ENCODE measurements at places on chromosomes 7 and 10.

DNA sequence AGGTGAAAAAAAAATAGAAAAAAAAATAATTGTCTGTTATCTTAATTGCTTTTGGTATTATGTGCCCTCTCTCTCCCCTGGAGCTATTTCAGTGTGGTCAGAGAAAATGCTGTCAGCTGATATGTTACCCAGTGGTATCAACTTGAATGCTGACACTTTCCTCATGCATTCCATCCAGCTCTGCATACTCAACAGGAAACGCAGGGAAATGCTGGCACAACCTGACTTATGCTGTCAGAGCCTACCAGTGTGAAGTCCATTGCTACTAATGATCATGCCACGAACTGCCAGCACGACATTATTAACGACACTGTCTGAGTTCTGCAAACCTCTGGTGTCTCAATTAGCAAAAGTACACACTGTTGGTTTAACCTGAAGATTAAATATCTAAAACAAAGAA lies 182.8 kb downstream of the ZWINT start:
- H3K27ac ChIP-seq: no peak overlapping the region
- DNase-seq: no peak
- H3K4me1 ChIP-seq: no peaks in the 10 kb centered on the region
- peaks cover 3% of the 10 kb centered on the region for H3K36me3 ChIP-seq

DNA sequence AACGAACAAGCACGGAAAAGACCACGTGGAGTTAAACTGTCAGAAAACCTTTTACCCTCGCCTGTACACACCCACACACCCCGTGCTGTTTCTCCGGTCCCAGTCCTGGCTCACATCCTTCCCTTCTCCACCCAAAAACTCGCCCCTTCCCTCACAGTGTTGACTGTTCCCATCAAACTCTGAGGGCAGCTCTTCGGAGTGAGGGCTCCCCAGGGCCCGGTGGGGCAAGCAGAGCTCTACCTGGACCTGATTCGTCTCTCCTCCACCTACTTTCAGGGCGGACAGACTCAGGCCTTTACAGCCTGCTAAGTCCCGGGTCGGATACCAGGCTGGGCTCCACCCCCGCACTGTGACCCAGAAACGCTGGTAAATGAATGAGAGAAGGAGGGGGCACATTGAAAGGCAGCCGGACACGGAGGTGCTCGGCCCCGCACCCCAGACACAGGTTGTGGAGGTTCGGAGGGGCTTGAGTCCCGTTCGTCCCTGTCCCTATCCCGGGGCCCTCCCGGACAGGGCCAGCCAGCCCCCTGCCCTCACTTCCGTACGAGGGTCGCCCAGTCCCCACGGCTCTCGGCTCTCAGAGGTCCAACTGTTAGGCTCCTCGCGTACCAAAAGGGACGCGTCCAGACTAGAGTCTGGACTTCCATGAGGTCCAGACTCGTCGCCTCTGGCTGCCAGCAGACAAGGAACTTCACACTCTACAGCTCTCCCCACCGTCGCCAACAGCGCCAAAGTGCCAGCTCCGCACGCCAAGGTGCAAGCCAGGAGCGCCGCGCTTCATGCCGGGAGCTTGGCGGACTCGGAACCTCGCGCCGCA lies 31.7 kb upstream of the ASL start:
- peak overlapping the region; percentile 83 for H3K4me3 ChIP-seq
- peaks cover 22% of the 10 kb centered on the region for H3K27me3 ChIP-seq
- no peak overlapping the region for H3K27ac ChIP-seq
- no peaks in the 10 kb centered on the region for H3K36me3 ChIP-seq

GRCh38 chr10:129233351-129234148 lies 233.5 kb upstream of the MGMT start:
- H3K4me3 ChIP-seq: no peak overlapping the region
- H3K27me3 ChIP-seq: no peaks in the 10 kb centered on the region
- no peaks in the 10 kb centered on the region for H3K36me3 ChIP-seq
- no peaks in the 10 kb centered on the region for H3K4me1 ChIP-seq
- no peak overlapping the region for H3K27ac ChIP-seq

GRCh38 chr7:105677410-105677730 lies 96.1 kb upstream of the EFCAB10 start:
- H3K4me1 ChIP-seq: peaks cover 65% of the 10 kb centered on the region
- DNase-seq: no peak
- no peaks in the 10 kb centered on the region for H3K36me3 ChIP-seq
- H3K4me3 ChIP-seq: peak overlapping the region; percentile 79

GRCh38 chr7:11607686-11608085 lies 224.3 kb downstream of the THSD7A start:
- no peaks in the 10 kb centered on the region for H3K4me1 ChIP-seq
- no peaks in the 10 kb centered on the region for H3K36me3 ChIP-seq
- no peak for DNase-seq
- H3K4me3 ChIP-seq: no peak overlapping the region
- H3K27ac ChIP-seq: no peak overlapping the region

GRCh38 chr7:75628055-75628454 lies 110.7 kb downstream of the HIP1 start:
- H3K27me3 ChIP-seq: no peaks in the 10 kb centered on the region
- no peak overlapping the region for H3K4me3 ChIP-seq
- no peak for DNase-seq
- no peak overlapping the region for H3K27ac ChIP-seq

DNA sequence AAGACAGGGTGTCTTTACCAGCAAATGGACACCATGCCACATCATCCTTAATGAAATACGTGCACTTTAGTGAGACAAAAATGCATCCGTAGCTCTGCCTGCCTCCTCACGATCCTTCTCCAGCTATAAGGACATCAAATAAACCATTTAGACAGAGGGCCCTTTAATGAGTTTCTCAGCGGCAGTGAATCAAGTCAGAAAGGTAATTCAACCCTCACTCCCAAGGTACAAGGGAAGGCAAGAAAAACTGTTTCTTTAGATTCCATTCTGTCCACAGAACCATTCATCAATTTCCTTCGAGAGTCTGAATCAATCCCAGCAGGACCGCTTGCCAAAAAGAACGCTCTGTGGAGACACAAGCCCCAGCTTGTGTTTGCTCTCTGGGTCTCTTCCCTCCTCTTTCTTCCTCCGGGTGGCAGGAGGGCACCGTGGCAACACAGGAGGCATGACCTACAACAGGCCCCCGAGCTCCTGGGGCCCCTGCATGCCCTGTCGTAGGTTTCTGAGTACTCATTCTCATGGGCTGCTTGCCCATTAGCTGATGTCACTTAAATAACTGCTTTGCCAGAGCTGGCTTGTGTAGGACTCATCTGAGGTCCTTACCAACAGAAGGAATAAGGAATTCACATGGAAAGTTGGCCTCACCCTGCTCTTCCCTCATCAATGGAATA lies 297.8 kb upstream of the PRKCQ start:
- H3K27ac ChIP-seq: no peak overlapping the region
- H3K36me3 ChIP-seq: no peaks in the 10 kb centered on the region
- no peak overlapping the region for H3K4me3 ChIP-seq
- peaks cover 31% of the 10 kb centered on the region for H3K27me3 ChIP-seq
- DNase-seq: no peak
- no peaks in the 10 kb centered on the region for H3K4me1 ChIP-seq

- no peaks in the 10 kb centered on the region for H3K27me3 ChIP-seq
- H3K27ac ChIP-seq: no peak overlapping the region
- H3K4me3 ChIP-seq: no peak overlapping the region
- H3K36me3 ChIP-seq: no peaks in the 10 kb centered on the region
Observed at GRCh38 chr7:32093415-32094408, 23.5 kb upstream of the PDE1C start.

DNA sequence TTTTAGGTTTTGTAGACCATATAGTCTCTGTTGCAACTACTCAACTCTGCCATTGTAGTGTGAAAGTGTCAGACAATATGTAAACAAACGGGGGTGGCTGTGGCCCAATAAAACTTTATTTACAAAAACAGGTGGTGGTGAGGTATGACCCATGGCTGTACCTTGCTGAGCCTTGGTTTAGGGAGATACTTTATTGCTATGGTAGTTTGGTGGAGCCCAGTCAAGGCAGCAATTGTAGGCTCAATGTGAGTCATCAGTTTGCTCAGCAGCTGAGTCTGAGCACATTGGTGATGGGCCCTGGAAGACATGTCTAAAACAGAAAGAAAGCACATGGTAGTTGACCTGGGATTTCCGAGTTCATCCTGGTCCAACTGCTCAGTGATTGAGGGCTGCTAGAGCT lies 242.5 kb downstream of the REEP3 start:
- H3K27ac ChIP-seq: no peak overlapping the region
- no peaks in the 10 kb centered on the region for H3K4me1 ChIP-seq
- no peaks in the 10 kb centered on the region for H3K36me3 ChIP-seq
- H3K27me3 ChIP-seq: peaks cover 45% of the 10 kb centered on the region
- H3K4me3 ChIP-seq: no peak overlapping the region

DNA sequence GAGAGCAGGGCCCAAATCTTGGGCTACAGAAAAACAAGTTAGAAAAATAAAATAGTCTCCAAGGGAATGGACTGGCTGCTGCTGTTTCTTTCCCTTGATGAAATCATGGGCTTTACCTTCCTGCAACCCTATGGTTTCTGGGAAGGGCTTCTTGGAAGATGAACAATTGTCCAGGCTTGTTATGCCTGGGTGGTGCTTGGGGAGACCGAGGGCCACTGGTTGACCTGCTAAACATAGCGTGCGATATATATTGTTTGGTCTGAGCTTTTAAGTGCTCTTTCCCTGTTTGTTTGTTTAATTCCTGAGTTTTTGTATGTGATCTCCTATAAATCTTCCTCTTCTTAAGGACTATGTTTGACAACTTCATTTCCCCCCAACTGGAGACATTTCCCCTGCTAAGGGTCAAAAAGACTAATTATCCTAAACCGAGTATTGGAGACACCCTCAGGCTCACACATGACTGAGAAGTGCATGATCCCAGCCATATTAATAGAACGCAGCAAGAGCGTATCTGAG lies 37.9 kb downstream of the SLC25A28 start:
- no peak for DNase-seq
- H3K27me3 ChIP-seq: no peaks in the 10 kb centered on the region
- no peak overlapping the region for H3K4me3 ChIP-seq
- no peak overlapping the region for H3K27ac ChIP-seq

DNA sequence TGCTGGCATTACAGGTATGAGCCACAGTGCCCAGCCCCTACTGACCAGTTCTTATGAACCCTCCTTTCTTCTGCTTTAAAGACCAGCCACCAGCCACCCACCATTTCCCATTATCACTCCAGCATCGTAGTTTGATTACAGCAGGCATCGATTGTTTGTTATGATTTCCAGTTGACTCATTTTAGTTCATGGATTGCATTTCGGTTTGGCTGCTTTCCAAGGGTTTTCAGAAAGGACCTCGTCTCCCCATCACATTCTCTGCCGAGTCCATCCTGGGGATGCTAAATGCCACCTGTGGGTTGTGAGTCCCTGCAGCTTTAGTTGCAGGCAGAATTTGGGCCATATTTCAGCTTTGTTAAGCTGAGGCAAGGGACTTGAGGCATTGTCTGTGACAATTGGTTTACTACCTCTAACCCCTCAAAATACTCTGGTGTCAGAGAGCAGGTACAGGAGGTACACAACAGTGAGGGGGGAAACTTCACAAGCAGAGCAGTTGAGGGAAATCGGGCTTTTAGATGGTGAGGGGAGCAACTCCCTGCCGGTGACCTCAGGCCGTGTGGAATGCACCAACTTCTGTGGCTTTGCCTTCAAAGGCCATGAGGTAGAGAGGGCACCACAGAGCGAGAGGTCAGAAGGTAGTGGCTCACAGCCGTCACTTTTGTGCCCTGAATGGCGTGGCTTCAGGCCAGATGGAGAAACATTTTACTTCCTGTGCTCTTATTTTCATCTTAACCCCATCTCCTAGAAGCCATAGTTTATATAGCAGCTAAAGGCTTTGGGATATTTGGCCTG lies 203.8 kb downstream of the CCDC3 start:
- H3K27me3 ChIP-seq: no peaks in the 10 kb centered on the region
- no peak overlapping the region for H3K27ac ChIP-seq
- H3K36me3 ChIP-seq: no peaks in the 10 kb centered on the region
- no peak for DNase-seq
- no peaks in the 10 kb centered on the region for H3K4me1 ChIP-seq

GRCh38 chr7:157981778-157982177 lies 605.8 kb downstream of the PTPRN2 start:
- H3K4me3 ChIP-seq: no peak overlapping the region
- H3K36me3 ChIP-seq: peaks cover 2% of the 10 kb centered on the region

DNA sequence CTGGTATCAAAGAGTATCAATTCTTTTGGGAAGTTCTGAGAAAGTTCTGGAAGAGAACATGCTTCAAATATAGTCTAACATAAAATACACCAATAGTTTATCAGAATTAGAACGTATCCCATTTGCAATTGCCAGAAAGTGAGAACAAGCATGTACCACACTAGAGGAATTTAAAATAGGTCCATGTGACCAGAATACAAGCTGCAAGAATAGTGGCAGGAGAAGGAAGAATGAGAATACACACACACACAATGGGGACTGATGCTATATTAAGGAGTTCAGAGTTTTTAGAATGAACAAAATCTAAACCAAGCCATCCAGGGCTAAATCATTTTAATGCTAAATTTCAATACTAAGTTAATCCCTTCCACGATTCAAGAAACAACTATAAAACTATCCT lies 99.1 kb upstream of the TMEM168 start:
- H3K27me3 ChIP-seq: no peaks in the 10 kb centered on the region
- H3K27ac ChIP-seq: no peak overlapping the region
- H3K4me3 ChIP-seq: no peak overlapping the region
- DNase-seq: no peak

DNA sequence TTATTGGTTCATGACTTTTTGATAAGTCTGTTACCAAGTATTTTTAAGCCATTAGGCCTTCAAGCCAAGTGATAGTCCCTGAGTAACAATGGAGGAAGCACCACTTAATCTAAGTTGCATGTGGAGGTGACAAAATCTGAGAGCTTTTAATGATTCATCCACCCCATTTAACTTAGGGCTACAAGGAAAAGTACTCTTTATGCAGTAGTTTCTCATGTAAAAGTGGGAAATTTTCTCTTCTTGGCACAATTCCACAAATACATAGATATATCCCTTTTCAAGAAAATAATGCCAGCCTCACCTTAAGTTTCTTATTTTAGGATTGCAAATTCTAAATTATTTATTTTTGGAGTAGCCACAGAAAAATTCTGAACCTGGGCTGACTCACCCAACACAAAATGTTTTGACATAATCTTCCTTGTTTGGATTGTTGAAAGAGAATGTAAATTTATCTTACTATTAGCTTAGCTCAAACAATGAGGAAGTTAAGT lies 85.7 kb downstream of the SUGCT start:
- no peak overlapping the region for H3K4me3 ChIP-seq
- H3K27ac ChIP-seq: no peak overlapping the region
- H3K4me1 ChIP-seq: no peaks in the 10 kb centered on the region
- H3K27me3 ChIP-seq: no peaks in the 10 kb centered on the region
- no peaks in the 10 kb centered on the region for H3K36me3 ChIP-seq
- no peak for DNase-seq

- DNase-seq: no peak
- no peak overlapping the region for H3K4me3 ChIP-seq
- H3K27me3 ChIP-seq: peaks cover 5% of the 10 kb centered on the region
- no peak overlapping the region for H3K27ac ChIP-seq
- H3K4me1 ChIP-seq: no peaks in the 10 kb centered on the region
- H3K36me3 ChIP-seq: no peaks in the 10 kb centered on the region
Observed at GRCh38 chr10:123683459-123683858, 17.3 kb downstream of the GPR26 start.

- no peaks in the 10 kb centered on the region for H3K36me3 ChIP-seq
- no peak for DNase-seq
- no peaks in the 10 kb centered on the region for H3K4me1 ChIP-seq
Observed at GRCh38 chr7:11236680-11237079, 263.0 kb downstream of the PHF14 start.
